ENCODE measurements at places on chromosomes 7 and 10.

DNA sequence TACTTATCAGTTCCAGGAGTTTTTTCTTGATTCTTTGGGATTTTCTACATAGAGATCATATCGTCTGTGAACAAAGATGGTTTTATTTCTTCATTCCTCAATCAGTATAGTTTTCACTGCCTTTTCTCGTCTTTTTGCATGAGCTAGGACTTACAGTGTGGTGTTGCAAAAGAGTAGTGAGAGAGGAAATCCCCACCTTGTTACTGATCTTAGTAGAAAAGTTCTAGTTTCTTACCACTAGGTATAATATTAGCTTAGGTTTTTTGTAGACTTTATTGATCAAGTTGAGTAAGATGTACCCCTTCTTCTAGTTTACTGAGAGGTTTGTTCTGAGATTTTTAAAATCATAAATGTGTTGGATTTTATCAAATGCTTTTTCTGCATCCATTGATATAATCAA is 123.3 kb downstream of the TMEM26 start:
- DNase-seq = no peak

DNA sequence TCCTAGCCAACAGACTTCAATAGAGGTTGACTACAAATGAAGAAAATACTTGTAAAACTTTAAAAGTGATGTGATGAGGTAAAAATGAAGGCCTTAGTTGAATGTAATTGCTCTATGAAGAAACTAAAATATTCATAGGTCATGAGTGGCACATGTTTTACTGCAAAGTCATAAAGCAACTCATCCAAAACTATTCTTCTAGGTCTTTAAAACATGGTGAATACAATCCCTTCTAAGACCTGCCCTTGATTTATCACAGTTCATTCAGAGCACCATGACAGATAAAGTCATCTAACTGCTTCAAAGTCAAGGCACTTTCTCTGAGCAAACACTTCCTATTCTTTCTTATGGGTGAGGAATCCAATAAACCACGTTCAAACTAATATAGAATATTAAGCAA is 713.5 kb downstream of the SORCS1 start:
- DNase-seq = no peak

DNA sequence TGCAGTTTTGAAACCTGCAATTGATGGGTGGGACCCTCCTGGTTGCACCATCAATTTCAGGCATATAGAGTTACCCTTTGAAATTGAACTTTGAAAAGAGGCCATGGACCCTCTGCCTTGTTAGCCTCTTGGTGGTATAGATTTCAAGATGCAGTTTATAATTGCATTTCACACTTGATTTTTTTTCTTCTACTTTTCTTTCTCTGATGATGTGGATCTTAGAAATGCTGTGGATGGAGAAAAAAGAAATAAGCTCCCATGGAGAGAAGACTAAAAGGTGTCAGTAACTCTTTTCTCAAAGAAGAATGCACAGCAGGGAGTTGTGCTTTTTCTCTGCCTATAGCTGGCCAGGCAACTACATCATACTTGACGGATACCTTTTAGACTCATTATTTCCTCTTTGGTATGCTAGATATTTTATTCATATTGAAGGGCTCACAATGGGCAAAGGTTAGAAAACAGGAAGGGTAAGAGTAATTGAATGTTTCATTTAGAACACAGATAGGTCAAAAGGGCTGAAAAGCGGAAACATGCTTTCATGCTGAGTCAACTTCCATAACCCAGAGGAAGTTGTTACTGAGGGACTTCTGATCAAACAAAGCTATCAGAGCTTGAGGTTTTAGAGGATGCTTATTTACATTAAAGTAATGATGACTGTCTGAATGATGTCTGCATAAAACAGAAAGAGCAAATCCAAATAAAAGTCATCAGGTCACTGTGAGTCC is 773.2 kb upstream of the LRRN3 start:
- DNase-seq = no peak

DNA sequence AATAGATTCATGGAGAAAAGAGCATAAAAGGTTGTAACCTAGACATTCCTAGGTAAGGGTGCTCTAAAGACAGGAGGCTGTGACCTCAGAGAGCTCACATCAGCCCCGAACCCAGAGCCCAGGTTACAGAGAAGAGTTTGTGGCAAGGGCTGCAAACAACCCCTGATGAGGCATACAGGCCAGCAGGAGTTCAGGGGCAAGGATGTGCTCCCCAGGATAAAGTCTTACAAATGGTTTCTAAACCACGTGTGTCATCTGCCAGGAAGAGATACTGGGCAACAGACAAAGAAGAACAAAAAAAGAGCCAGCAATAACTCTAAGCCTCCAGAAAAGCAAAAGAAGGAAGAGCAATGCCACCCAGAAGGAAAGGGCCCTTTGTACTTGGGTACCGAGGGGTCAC is 27.7 kb downstream of the NCAPG2 start:
- DNase-seq = no peak

DNA sequence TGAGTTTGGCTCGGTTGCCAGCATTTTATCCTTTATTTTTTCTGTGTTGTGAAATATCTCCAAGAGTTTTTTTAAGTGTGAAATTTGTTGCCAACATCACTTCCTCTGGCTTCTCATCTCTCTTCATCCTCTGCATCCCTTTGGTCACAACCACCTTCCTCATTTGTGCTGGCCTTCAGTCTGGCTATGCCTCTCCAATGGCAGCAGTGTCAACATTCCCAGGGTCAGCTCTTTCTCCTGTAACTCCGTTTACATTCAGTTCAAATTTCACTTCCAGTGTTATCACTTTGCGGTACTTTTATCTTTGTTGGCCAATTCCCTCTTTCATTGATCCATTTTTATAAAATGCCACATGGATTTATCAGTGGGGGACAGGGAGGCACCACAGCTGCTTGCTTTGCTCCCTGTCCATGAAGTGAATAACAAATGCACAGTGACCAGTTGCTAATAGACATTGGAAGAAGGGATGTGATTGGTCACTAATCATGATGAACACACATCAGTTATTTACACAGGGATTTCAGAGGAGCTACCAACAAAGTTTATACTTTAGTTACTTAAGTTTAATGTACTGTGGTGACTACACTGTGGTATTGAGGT is 311.4 kb upstream of the LRGUK start:
- DNase-seq = no peak

- no peak for DNase-seq
These were observed 79.0 kb downstream of the ABI1 start for GRCh38 chr10:26781797-26782196.

- no peak for DNase-seq
These were observed 18.6 kb upstream of the ASCC1 start for GRCh38 chr10:72234560-72235095.

GRCh38 chr7:116740755-116741462 is 68.9 kb downstream of the MET start:
- DNase-seq = no peak

DNA sequence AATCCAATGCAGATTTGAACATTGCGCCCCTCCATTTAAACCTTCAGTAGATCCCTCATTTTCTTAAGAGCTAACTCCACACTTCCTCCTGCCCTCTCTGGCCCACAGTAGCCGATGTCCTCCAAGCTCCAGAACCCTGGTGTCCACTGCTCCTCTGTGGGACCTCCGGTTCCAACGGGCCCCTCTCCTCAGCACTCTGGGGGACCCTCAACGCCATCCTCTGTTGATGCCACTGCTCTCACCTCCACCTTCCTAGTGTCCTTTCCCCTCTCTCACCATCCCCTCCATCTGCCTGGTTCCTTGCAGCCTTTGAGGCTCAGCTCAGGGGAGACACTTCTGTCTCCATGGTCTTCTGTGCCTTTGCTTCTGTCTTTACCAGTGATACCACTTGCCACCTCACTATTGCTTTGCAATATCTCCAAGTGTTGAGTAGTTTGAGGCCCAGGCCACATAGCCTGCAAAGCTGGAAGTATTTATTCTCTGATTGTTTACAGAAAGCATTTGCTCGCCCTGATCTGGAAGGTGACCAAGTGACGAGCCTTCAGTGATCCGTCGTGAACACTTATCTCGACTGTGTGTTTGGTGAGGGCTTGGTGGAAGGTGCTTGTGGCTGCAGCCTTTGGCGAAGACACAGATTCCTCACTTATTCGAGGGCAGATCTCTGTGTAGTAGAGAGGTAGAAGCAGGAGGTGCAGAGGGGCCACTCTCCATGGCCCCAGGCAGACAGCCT is 104.8 kb upstream of the SHH start:
- DNase-seq = no peak

- no peak for DNase-seq
These were observed 275.9 kb downstream of the SKAP2 start for GRCh38 chr7:26588511-26588910.
